ENCODE measurements at places on chromosomes 13 and 19. TPM values are rescaled to one million over a fixed set of nuclear protein-coding genes. Genes with fewer than 3 reads are reported as not detected.

- H3K36me3 ChIP-seq, result no peaks in the 10 kb centered on the region
- no peaks in the 10 kb centered on the region for H3K27me3 ChIP-seq
- DNase-seq, result no peak
- no peak overlapping the region for H3K27ac ChIP-seq
These were observed 12.4 kb downstream of the RTN2 start for GRCh38 chr19:45484273-45484945.

DNA sequence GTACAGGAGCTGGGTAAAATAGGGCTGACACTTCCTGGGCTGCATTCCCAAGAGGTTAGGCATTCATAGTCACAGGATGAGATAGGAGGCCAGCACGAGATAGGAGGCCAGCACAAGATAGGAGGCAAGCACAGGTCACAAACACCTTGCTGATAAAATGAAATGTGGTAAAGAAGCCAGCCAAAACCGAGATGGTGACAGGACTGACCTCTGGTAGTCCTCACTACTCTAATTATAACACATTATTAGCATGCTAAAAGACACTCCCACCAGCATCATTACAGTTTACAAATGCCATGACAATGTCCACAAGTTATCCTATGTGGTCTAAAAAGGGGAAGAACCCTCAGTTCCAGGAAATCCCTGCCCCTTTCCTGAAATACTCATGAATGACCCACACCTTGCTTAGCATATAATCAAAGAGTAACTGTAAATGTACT is 20.9 kb upstream of the IGSF23 start:
- H3K36me3 ChIP-seq, result no peaks in the 10 kb centered on the region
- H3K27ac ChIP-seq, result no peak overlapping the region
- no peak for DNase-seq
- peaks cover 12% of the 10 kb centered on the region for H3K4me1 ChIP-seq
- no peaks in the 10 kb centered on the region for H3K27me3 ChIP-seq

DNA sequence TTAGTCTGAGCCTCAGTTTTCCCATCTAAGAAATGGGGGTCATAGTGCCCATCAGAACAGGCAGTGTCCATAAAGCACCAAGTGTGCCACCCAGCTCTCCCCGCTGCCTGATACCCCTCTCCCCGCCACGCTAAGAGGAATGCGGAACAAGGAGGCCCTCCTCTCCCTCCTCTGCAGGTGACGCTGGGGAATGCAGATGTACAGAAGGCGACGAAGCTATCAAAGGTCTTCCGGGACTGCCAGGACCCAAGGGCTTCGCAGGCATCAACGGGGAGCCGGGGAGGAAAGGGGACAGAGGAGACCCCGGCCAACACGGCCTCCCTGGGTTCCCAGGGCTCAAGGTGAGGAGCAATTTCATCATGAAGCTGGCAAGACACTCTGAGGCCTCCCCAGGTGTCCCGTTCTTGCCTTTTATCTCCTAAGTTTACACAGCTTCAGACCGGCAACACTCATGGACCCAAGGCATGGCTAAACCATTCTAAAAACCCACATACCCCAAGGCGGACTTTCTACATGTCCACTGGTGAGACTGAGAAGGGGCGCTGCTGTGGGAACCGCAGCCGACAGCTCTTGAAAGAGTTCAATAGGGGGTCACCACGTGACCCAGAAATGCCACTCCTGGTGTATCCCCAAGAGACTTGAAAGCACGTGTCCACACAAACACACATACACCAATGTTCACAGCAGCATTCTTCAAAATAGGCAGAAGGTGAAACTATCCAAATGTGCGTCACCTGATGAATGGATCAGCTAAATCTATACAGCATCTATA is 102.7 kb downstream of the RAB20 start:
- H3K4me3 ChIP-seq, result no peak overlapping the region
- no peaks in the 10 kb centered on the region for H3K27me3 ChIP-seq
- DNase-seq, result no peak
- no peak overlapping the region for H3K27ac ChIP-seq
- no peaks in the 10 kb centered on the region for H3K4me1 ChIP-seq
- H3K36me3 ChIP-seq, result peaks cover 33% of the 10 kb centered on the region

DNA sequence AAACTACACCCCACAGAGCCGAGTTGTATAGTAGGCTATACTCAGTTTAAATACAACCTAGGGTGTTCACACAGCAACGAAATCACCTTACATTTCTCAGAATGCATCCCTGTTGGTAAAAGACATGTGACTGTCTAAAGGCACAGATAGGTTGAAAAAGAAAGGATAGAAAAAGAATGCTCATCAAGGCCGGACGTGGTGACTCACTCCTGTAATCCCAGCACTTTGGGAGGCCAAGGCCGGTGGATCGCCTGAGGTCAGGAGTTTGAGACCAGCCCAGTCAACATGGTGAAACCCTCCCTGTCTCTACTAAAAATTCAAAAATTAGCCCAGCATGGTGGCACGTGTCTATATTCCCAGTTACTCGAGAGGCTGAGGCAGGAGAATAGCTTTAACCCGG is 3.8 kb upstream of the IL17D start:
- H3K27ac ChIP-seq, result no peak overlapping the region
- no peaks in the 10 kb centered on the region for H3K36me3 ChIP-seq
- H3K4me3 ChIP-seq, result no peak overlapping the region
- no peaks in the 10 kb centered on the region for H3K27me3 ChIP-seq

DNA sequence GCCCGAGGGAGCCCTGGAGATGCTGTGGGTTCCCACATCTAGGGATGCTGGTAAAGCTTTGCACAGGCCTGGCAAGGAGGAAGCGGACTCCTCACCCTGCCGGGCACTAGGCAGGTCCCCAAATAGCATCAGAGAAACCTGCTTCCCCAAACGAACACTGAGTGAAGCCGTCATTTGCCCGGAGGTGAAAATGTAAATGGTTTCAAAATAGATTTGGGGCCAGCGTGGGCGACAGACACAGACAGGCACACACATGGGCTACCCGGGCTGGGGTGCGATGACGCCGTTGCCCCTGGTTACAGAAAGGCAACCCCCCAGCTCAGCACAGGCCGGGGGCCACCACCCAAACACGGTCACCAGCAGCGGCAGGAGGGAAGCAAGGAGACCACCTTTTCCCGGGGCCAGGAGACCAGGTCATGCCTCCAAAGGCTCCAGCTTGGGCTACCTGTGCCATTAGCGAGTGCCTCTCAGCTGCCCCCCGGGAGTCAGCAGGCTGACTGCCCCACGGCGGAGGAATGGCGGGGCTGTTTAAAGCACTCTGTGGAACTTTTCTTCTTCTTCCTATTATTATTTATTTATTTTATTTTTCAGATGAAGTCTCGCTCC is 47.5 kb upstream of the NDUFS7 start:
- peaks cover 2% of the 10 kb centered on the region for H3K27me3 ChIP-seq
- H3K4me3 ChIP-seq, result no peak overlapping the region
- no peaks in the 10 kb centered on the region for H3K36me3 ChIP-seq

Gene VSTM2B
- total RNA-seq, result not detected

GRCh38 chr13:56201834-56202233 is 938.9 kb upstream of the PRR20A start:
- H3K27me3 ChIP-seq, result no peaks in the 10 kb centered on the region
- no peaks in the 10 kb centered on the region for H3K36me3 ChIP-seq
- no peaks in the 10 kb centered on the region for H3K4me1 ChIP-seq
- H3K27ac ChIP-seq, result no peak overlapping the region

DNA sequence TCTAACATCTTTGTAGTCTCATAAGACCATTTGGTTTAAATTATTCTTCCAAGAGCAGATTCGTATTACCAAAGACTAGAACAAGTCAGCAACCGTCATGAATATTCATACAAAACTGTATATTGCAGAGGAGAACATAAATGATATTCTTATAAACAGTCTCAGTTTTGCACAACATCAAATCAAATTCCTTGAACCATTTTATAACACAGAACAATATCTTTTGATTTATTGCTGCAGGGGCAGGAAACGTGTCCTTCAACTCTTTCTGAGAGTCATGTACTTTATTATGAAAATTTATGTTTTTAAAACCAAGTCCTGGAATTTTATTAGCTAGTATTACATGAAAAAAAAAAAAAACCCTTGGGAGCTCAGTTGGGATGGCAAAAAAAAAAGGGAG is 26.2 kb downstream of the SIGLECL1 start:
- no peaks in the 10 kb centered on the region for H3K4me1 ChIP-seq
- DNase-seq, result no peak
- no peaks in the 10 kb centered on the region for H3K36me3 ChIP-seq
- no peaks in the 10 kb centered on the region for H3K27me3 ChIP-seq
- H3K27ac ChIP-seq, result no peak overlapping the region

DNA sequence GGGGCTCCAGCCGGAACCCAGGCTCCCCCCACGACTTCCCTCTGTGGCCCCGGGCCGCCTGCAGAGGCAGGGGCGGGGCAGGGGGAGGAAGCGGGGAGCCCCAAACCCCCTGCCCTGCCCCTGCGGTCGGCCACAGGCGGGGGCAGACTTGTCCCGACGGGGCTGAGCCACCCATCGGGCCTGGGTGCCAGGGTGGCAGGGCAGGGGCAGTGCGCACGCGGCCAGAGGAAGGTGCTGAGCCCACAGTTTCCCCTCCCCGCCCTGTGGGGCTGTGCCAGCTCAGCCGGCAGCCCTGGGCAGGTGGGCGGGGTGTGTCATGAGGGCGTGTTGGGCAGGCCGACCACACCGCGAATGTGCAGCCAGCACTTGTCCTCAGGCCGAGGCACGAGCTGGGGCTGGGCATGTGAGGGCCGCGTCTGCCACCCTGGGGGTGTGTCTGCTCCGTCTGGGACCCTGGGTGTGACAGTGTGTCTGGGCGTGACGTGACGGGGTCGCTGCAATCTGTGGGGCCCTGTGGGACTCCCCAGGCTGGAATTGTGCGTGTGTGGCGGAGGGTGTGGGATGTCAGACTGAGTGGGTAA is 17.7 kb downstream of the CCDC97 start:
- peaks cover 34% of the 10 kb centered on the region for H3K36me3 ChIP-seq
- DNase-seq, result peak; percentile 96
- H3K4me1 ChIP-seq, result peaks cover 77% of the 10 kb centered on the region
- no peaks in the 10 kb centered on the region for H3K27me3 ChIP-seq
- H3K4me3 ChIP-seq, result peak overlapping the region; percentile 36

GRCh38 chr13:112917056-112917664 is 51.9 kb upstream of the MCF2L start:
- no peaks in the 10 kb centered on the region for H3K4me1 ChIP-seq
- H3K27ac ChIP-seq, result no peak overlapping the region
- H3K27me3 ChIP-seq, result no peaks in the 10 kb centered on the region

Gene ZNF66
- 6.7 TPM for total RNA-seq

DNA sequence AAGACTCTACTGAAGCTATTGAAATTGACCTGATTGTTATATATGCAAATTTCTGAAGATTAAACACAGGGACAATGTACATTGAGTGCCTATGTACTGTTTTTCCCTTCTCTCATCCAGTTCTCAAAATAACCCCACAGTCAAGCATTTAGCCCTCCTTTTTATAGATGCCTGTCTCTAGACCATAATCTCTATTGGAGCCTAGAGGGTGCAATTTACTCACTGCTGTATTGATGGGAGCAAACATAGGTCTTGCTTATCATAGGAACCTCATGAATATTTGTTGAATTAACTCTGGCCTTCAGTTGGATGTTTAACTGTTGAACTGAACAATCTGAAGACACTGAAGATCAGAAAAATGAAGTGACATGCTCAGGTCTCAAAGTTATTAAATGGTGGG is 183.0 kb downstream of the RFC3 start:
- H3K4me1 ChIP-seq, result no peaks in the 10 kb centered on the region
- no peak overlapping the region for H3K27ac ChIP-seq
- H3K27me3 ChIP-seq, result no peaks in the 10 kb centered on the region
- no peak overlapping the region for H3K4me3 ChIP-seq

- no peaks in the 10 kb centered on the region for H3K4me1 ChIP-seq
- no peak overlapping the region for H3K27ac ChIP-seq
- H3K36me3 ChIP-seq, result no peaks in the 10 kb centered on the region
- H3K27me3 ChIP-seq, result no peaks in the 10 kb centered on the region
- no peak overlapping the region for H3K4me3 ChIP-seq
These were observed 109.3 kb downstream of the LMO7 start for GRCh38 chr13:75745387-75745786.

DNA sequence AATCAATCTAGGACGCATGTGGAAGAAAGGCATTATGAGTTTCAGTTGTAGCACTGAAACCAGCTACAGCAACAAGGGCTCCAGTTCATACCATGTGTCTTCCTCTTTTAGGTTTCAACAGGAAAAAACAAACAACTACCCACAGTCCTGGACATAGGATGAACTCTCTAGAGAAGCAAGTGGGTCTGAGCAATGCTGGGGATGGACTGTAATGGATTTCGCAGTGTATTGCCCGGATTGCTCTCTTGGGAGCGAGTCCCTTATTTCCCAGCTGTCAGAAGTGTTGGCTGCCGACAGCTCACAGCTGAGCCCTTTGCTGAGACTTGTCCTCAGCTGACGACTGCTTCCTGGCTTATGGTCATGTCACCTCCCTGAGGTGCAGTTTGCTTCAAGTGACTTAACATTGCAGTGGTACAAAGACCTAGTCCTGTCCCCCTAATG is 12.1 kb upstream of the MYCBP2 start:
- H3K27me3 ChIP-seq, result no peaks in the 10 kb centered on the region
- no peaks in the 10 kb centered on the region for H3K36me3 ChIP-seq
- DNase-seq, result no peak
- no peaks in the 10 kb centered on the region for H3K4me1 ChIP-seq
- no peak overlapping the region for H3K4me3 ChIP-seq

- H3K27ac ChIP-seq, result peak overlapping the region; percentile 89
- H3K4me3 ChIP-seq, result peak overlapping the region; percentile 75
These were observed 636 bp upstream of the FOXO1 start for GRCh38 chr13:40666933-40667621.

DNA sequence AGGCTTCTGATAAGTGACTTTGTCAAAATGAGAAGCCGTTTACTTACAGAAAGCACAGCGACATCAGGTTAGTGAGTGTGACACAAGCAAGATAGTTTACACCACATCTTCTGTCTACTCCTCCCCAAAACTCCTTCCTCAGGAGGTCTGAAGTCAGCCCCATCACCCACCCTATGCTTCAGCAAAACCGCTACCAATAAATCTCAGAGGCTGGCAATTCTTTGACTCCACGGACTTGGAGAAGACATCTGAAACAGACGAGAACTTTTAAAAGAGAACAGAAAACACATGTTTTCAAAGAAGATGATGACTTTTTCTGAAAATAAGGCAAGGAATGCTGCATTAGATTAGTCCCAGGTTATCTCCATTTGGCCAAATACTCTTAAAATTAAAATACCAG is 261.1 kb downstream of the TBC1D4 start:
- DNase-seq, result no peak
- H3K27me3 ChIP-seq, result peaks cover 6% of the 10 kb centered on the region
- H3K36me3 ChIP-seq, result no peaks in the 10 kb centered on the region
- H3K4me1 ChIP-seq, result peaks cover 5% of the 10 kb centered on the region
- H3K27ac ChIP-seq, result no peak overlapping the region
- no peak overlapping the region for H3K4me3 ChIP-seq

GRCh38 chr13:109655206-109655600 is 131.2 kb downstream of the IRS2 start:
- no peak overlapping the region for H3K4me3 ChIP-seq
- H3K27ac ChIP-seq, result peak overlapping the region; percentile 66
- H3K4me1 ChIP-seq, result peaks cover 17% of the 10 kb centered on the region
- DNase-seq, result no peak
- H3K36me3 ChIP-seq, result no peaks in the 10 kb centered on the region

DNA sequence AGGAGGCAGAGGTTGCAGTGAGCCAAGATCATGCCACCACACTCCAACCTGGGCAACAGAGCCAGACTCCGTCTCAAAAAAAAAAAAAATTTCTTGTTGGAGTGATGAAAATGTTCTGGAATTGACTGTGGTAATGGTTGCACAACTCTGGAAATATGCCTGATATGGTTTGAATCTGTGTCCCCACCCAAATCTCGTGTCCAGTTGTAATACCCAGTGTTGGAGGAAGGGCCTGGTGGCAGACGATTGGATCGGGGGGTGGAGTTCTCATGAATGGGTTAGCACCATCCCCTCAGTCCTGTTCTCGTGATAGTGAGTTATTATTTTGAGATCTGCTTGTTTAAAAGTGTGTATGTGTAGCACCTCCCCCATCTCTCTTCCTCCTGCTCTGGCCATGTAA is 41.1 kb upstream of the MAP3K10 start:
- no peak overlapping the region for H3K4me3 ChIP-seq
- no peak for DNase-seq
- no peaks in the 10 kb centered on the region for H3K27me3 ChIP-seq
- H3K36me3 ChIP-seq, result no peaks in the 10 kb centered on the region
- H3K27ac ChIP-seq, result no peak overlapping the region
